K562 (cell line): ENCODE measurements at places on chromosomes 11 and 22.

DNA sequence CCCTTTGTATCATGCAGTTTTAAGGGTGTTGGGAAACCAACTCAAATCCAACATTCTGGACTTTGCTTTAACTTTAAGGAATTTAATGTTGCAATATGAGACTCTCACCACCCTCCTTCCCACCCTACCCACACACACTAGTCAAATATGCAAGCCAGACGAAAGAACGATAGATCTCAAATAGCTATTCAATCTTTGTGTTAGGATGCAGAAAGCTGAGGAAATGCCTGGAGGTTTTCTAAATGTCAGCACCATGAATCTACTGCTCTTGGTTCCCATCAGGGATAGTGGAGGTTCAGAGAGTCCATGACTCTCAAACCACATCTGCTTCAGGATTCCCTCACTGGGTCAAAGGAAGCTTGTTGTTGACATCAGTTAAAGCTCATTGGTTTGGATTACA lies 33.7 kb downstream of the EXPH5 start:
- DNase-seq: no peak

- no peak for DNase-seq
Measured at GRCh38 chr22:23751441-23751996, 607 bp upstream of the ZNF70 start.

DNA sequence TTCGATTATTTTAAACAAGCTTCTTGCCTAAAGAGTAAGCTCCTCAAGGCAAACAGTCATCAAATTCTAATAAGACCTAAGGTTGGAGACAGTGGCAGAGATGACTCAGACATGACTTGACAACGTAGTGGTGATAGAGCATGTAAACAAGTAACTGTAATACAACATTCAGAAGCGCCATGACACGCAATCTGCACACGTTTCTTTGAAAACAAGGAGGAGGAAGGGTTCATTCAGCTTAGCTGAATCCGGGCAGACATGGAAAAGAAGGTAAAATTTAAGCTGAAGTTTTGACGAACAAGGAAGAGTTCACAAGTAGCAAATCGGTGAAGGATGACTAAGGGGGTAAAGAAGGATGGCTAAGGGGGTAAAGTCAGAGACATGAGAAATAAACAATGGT lies 152.4 kb upstream of the ZC3H12C start:
- peak; percentile 39 for DNase-seq

GRCh38 chr11:69002570-69003231 lies 10.3 kb downstream of the MRGPRF start:
- no peak for DNase-seq

DNA sequence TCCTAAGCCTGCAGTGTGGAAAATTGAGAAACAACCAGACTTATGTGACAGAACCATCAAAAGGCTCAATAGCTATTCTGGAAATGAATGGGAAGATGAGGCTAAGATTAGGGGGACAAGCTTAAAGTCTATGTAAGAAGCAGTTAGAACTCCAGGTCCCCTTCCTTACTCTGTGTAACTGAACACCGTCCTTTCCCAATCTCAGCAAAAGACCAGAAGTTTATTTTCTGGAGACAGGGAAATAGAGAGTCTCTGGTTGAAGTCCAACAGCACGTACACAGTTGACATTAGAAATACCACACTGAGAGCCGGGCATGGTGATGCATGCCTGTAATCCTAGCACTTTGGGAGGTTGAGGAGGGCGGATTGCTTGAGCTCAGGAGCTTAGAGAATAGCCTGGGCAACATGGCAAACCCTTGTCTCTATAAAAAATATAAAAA lies 93.9 kb downstream of the CD44 start:
- DNase-seq: no peak

- DNase-seq: no peak
Measured at GRCh38 chr11:31484497-31484896, 24.9 kb downstream of the IMMP1L start.

GRCh38 chr11:112087212-112087611 lies 539 bp downstream of the SDHD start:
- no peak for DNase-seq

DNA sequence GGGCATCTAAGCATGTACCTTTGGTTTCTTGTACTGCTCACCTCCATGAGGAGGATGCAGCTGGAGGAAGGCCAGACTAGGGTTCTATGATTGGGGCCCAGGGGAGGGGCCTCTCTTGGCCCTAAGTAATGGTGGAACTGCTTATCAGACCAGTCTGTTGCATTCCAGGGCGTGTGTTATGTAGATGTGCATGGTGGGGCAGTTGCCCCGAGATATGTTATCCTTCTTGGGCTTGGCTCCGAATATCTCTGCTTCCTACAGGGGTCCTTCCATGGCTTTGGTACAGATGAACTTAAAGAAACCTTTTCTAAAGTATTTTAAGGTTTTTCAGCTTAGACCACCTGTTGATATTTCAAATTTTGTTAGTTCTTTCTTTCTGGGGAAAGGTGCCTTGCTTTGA lies 126.0 kb downstream of the SWAP70 start:
- DNase-seq: peak; percentile 80

- no peak for DNase-seq
Measured at GRCh38 chr11:118000067-118000849, 14.1 kb downstream of the IL10RA start.

DNA sequence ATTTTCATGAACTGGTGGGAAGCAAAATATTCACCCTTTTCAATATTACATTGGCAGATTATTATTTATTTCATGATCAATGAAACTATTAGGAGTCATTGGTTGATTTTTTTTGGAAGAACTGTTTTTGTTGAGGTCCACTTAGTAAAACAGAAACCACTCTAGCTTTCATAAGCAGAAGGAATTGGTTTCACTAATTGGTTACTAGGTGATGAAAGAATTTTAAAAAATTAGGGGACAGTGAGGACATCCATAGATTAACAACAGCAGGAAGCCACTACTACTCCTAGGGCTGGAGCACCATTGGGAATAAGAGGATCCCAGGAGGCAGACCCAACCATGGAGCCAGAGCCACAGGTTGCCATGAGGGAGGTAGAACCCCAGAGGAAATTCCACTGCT lies 74.4 kb upstream of the KCNA4 start:
- DNase-seq: no peak

DNA sequence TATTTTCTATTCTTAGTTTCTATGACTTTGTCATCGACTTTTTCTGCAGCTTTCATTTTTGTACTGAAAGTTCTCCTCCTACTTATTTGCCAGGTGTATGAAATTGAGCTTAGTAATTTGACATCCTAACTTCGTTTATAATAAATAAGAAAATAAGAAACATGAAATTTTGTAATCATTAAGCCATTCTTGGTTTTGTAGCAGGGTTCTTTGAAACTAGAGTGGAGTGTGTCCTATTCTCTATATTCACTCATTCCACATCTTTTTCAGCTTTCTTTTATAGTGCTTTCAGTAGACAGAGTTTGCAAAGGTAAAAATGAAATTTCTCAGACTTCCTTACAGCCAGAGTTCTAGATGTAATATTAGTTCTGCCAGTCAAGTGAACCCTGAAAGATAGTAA lies 47.8 kb downstream of the FANCF start:
- no peak for DNase-seq

- no peak for DNase-seq
Measured at GRCh38 chr22:45974498-45974897, 2.5 kb downstream of the WNT7B start.

GRCh38 chr22:39935612-39936011 lies 24.6 kb upstream of the TMA7B start:
- no peak for DNase-seq

DNA sequence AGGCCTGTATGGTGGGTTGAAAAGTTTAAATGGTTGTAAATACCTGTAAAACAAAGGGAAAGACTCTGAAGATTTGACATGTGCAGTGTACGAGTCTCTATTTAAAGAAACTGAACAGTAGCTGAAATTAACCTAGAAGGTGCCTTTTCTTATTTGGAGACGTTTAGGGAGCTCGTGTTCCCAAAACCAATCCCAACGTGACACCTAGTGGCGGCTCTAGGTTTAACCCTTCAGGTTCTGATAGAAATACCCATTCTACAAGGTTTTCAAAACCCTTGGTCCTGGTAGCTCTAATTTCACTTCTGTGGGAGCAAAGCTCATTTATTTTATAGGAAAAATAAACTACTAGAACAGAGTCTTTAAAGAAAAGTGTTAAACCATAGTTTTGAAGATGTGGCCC lies 258.3 kb downstream of the LRRC4C start:
- peak; percentile 26 for DNase-seq

DNA sequence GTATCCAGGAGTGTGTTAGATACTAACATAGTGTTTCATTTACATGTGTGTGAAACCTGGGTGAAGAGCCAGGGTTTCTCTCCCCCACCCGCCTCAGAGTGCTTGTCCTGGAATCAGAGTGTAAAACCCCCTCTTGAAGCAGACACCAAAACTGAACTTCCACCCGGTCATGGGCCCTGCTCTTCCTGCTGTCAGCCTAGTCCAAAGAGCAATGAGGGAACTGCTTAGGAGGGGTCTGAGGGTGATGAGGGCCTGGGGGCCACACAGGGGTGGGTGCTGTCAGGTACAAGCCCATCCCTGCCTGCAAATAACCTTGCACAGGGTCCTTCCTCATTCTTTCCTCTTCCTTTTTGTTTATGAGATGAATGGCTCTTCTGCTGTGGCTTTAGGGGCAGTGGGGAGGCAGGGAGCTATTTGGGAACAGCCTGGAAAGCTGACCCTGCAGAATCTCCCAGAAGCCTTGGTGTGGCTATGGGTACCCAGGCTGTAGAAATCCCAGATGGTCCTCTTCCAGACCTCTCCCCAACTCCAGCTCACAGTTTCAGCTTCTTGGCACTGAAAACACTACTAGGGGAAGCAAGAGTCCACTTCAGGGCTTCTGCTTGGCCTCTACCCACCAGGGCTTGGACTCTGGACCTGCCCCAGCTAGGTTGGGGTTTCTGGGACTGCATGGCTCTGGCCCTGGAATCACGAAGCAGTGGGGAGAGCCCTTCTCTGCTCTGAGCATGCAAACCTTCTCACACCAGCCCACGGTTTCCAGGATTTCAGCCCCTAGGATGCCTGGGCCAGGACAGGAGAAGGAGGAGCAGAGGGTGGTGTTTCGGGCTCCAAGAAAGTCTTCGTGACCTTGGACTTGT lies 8.5 kb downstream of the BATF2 start:
- no peak for DNase-seq

DNA sequence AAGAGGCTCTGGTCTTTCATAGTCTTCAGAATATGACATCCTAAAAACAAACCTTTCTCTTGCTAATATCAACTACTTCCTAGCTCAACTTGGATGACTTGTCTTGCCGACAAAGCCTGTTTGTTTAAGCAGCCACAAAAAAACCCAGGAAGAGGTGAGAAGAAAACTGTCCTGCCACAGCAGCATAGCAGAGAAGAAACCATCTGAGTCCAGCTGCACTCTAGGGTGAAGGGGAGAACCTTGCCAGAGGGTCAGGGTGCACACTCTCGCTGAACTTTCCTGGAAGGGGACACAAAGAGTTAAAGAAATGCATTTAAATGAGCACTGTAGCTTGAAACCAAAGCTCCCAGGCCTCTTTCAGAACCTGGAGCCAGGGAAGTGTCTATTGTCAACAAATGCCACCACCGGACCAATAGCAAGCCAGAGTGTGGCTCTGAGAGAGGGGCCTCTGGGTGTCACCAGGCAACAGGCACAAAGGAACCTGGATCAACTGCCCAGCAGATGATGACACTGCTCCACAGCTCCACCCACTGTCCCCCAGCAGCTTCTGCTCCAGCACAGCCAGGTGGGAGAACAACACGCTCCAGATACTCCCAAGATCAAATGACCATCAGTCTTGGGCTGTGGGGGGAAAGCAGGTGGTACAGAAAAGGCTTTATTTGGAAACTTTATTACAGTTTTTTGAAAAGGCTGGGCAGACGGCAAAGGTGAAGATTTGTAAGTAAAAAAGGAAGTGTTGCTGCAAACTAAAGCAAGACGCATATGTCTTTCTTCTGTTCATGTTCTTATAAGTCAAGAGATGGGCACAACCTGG lies 105.7 kb downstream of the RASSF10 start:
- peak; percentile 83 for DNase-seq

DNA sequence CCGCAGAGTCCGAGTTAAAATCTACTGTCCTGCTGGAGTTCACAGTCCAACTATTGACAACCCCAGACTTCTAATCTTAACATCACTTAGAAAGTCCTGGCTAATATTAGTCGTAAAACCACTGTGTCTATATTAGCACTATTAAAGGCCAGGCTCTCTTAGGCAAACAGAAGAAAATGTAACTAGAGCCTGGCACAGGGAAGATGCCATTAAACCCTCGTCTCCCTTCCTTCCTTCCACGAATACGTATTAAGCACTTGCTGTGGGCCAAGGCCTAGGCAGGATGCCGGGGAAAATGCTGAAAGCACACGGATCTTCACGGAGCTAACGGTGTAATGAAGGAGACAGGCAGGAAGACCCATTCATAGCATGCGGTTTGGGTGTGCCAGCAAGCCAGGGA lies 81.5 kb upstream of the LMO1 start:
- no peak for DNase-seq

GRCh38 chr11:112525270-112525669 lies 264.6 kb upstream of the PLET1 start:
- DNase-seq: no peak

- DNase-seq: no peak
Measured at GRCh38 chr11:111320728-111321568, 22.6 kb downstream of the POU2AF3 start.

GRCh38 chr11:69939551-69940245 lies 120.5 kb upstream of the FGF3 start:
- no peak for DNase-seq

GRCh38 chr22:27729246-27729645 lies 72.3 kb downstream of the MN1 start:
- no peak for DNase-seq

GRCh38 chr11:65579291-65579690 lies 3.4 kb downstream of the EHBP1L1 start:
- no peak for DNase-seq

DNA sequence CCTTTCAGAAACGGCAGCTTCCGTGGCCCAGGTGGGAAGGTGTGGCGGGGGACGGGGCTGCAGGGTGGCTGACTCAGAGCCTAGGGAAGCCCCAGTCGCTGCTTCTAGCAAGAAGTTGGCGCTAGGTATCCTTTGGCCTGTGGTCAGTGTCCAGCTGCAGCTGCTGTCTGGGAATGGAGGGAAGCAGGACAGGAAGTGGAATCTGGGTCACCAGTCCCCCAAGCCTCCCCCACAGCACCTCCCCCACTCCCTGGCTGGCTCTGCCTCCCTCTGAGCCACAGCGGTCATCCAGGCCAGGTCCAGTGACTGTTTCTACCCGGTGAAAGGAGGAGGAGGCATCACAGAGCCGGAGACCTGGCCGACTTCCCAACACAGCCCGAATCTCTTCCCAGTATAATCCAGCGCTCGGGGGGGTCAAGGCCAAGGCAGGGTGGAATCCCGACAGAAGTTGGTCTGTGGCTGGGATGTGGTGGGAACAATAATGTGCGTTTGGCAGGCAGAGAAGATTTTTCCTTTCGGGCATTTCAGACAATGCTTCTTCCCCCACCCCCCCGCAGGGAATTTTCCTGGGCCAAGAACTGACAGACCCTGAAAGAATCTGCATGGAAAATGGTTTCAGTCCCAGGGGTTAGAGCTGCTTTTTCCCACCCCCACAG lies 45.1 kb downstream of the C11orf96 start:
- DNase-seq: no peak

GRCh38 chr11:109974523-109974922 lies 118.7 kb upstream of the ZC3H12C start:
- no peak for DNase-seq
